ENCODE measurements at places on chromosomes 1 and 21.

GRCh38 chr1:177928194-177928593 lies 41.7 kb downstream of the SEC16B start:
- DNase-seq = no peak

- DNase-seq = no peak
These were observed 93.2 kb downstream of the PHTF1 start for GRCh38 chr1:113666126-113666525.

DNA sequence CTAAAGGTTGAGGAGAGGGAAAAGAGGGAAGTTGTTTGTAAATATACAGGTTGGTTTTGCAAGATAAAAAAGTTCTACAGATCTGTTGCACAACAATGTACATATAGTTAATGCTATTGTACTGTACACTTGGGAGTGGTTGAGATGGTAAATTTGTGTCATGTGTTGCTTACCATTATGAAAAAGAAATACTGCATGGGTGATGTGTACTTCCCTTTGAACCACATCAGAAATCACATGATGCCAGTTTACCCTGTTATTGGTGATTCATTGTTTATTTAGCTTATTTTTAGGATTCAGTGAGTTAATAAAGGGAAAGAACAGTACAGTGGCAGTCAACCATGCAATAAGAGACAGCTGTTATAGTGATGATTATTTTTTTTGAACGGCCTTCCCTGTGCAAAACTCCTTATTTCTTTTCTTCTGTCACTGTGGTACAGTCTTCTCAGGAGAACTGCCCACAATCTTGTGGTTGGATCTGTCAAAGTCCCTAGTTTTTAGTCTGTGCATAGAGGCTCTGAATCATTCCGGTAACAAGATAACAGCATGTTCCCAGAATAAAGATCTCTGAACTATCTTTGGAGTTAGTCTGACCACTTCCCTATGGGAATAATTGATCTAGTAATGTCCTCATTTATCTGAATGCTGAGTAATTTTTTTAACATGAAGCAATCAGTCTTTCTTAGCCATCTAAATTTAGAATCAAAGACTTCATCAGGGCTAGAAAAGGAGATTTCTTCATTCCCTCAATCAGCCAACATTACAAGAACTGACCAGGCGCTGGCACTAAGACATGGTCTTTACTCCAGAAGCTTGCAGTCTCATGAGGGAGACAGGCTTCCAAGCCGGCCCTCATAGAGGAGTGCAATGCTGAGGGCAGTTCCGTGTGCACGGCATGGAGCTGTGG lies 84.2 kb downstream of the SH3GLB1 start:
- DNase-seq = peak; percentile 19

DNA sequence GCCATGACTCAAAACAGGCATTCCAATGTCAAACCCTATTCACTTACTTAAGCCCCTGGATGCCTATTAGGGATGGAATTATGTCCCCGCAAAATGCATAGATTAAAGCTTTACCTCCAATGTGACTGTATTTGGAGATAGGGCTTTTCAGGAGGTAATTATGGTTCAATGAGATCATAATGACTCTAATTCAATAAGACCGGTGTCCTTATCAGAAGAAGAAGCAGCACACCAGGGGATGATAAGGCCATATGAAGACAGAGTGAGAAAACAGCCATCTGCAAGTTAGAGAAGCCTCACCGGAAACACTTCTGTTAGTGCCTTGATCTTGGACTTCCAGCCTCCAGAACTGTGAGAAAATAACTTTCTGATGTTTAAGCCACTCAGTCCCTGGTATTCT lies 1131.8 kb upstream of the TMPRSS15 start:
- DNase-seq = no peak

DNA sequence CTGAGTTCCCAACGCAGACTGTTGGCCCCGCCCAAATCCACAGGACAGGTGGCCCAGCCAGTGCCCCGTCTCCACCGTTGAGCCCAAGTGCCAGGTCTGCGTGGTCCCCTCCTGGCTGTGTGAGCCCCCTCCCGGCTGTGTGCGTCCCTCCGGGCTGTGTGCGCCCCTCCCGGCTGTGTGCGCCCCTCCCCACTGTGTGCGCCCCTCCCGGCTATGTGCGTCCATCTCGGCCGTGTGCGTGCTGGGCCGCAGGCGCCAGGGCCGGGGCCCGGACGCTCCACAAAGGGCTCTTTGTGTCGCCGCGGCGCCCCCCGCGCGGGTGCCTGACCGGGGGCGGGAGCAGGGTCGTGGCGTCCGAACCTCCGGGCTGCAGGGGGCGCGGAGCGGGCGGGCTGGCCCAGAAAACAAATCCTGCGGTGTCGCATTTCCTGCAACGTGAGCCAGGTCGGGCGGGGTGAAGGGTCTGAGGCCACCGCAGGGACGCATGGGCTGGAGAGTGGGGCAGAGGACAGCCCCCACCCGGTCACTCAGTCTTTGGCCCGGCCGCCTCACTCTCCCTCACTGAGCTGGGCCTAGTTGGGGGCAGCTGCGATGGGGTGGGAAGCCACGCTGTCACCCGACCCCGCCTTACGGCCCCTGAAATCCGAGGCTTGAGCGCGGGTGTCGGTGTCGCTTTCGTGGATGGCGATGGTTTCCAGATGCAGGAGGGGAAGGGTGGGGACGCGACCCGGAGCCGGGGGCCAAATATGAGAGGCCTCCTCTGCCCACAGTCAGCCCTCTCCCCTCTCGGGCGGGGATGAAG lies 18.8 kb downstream of the TNFRSF25 start:
- DNase-seq = no peak

DNA sequence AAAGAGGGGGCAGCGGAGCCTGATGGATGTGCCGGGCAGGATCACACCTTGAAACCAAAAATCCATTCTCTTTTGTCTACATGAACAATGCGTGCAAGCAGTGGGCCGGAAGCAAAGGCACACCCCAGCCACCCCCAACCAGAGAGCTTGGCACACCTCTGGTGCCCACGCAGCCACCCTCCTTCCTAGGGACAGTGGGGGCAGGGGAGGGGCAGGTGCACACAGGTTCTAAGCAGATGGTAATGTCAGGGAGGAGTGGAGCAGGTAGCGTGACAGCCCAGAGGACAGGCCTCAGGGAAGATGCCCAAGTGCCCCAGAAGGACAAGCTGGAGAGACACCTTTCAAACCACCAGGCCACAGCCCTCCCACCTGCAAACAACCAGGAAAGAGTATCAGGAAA lies 36.5 kb downstream of the SYF2 start:
- DNase-seq = no peak

DNA sequence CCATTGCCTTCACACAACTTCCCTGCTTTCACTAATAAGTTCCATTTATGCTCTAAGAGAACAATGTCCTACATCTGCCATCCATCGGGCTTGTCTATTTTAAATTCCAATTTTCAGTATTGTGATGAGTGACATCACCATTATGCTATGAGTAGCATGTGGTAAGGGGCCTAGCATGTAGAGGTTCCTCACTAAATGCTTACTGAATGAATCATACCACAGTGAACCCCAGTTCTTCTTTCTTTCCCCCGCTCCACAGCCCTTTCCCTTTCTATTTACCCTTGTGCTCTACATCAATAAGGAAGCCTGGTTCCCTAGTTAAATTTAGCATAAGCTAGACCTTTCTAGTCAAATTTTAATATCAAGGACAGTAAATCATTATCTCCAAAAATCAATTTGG lies 195.0 kb upstream of the RGS18 start:
- no peak for DNase-seq

GRCh38 chr1:32047701-32048100 lies 25.0 kb upstream of the TMEM39B start:
- DNase-seq = no peak

DNA sequence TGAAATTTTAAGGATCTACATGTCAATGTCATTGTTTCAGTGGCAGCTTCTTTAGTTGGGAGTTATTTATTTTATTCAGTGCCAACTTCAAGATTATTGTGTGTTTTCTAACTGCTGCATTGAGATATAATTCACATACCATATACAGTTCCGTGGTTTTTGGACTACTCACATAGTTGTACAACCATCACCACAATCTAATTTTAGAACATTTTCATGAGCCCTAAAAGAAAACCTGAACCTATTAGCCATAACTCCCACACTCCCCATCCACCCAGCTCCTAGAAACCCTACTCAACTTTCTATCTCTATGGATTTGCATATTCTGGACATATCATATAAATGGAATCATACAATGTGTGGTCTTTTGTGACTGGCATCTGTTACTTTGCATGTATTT lies 220.0 kb downstream of the LRRC40 start:
- DNase-seq = no peak

DNA sequence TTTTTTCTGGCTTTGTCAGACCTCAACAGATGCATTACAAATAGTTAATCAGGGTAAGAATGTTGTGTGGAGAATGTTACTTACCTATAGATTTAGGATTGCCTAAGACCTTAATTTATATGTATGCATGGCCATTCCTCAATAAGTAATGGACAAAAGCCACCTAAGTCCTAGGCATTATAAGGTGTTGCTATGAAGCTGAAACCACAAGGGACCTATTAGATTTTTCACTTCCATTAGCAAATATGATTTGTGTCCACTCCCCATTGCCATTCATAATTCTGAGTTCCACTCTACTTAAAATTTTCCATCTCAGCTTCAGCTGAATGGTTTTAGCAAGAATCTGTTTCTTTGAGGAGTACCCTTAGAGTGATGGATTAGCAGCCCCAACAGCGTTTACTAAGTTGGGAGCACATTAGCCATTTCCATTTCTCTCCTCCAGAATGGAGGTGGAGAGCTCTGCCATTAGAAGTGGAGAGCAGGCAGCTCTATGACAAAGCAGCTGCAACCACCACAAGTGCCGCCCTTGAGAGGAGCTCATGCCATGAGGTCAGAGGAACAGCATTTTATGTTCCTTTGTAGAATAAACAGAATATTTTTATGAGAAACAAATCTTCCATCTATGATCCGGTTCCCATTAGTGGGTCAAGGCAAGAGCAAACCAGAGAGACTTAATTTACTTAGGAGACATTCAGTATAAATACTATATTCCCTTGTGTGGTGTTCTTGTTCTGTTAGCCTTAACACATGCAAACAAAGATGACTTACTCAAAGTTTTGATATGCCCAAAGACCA lies 28.9 kb upstream of the C1orf87 start:
- DNase-seq = no peak

GRCh38 chr1:230504310-230504709 lies 78.2 kb upstream of the PGBD5 start:
- no peak for DNase-seq

- no peak for DNase-seq
These were observed 83.3 kb downstream of the OLFML3 start for GRCh38 chr1:114062477-114063099.

DNA sequence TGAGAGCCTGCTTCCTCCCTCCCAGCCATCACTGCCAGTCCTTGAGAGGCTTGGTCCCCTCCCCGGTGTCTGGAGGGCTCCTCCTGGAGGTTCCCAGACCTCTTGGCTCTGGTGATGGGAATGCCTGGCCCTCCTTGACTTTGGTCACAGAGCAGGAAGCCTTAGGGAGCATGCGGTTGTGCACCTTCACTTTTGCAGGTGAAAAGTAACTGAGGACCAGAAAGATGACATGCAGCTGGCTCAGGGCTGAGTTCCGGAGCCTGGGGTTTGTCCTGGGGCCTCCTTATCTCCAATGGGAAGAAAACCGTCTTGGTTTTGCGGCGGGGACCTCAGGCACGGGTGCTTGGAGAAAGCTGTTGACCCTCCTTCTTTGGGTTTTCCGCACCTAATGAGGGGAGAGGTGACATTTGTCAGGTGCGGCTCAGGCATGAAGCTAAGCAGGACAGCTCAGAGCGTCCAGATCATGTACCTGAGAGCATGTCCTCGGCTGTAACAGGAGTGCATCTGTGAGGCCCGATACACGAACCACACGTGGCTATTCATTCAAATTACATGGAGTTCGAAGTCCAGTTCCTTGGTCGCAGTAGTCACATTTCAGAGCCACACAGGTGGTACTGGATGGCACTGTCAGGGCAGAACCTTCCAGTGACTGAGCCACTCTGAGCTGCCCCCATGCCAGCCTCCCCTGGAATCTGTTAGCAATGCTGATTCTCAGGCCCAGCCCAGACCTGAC lies 608 bp upstream of the MX2 start:
- no peak for DNase-seq

GRCh38 chr1:76284842-76285241 lies 210.3 kb downstream of the ST6GALNAC3 start:
- no peak for DNase-seq

GRCh38 chr1:176811511-176812288 lies 348.7 kb downstream of the PAPPA2 start:
- no peak for DNase-seq

DNA sequence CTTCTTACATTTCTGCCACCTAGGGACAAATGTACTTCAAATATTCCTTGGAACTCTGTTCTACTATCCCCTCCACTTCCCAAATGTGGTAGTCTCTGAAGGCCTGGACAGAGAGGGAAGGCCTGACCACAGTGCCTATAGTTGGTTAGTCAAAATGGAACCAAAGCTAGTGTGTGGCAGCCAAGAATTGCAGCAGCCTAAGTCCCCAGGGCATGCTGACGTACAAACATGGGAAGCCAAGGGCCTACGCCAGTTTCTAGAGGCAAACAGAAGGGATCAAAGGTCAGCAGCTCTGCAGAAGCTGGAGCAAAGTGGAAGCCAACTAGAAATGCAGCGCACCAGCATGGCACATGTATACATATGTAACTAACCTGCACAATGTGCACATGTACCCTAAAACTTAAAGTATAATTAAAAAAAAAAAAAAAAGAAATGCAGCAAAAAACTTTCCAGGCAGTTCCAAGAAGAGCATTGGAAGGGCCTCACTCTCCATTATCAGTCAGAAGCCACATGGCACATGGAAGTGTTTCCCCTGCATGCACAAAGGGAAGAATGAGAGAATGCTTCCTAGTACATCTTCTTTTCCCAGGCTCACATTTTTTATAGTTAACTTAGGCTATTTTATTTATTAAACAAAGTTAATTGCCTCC lies 39.4 kb upstream of the GADD45A start:
- DNase-seq = peak; percentile 70

DNA sequence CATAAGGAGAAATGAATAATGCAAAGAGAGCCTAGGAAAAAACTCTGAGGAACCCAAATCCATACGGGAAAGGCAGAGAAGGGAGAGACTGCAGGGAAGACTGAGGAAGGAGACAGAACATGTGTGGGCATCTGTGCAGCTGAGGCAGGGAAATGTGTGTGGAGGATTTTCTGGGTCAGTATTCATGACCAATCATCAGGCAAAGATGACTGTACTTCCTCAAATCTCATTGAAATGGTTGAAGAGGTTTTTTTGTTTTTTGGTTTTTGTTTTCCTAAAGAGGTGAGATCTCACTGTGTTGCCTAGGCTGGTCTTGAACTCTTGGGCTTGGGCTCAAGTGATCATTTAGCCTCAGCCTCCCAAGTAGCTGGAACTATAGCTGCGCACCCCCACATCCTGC lies 15.7 kb downstream of the DIP2A start:
- no peak for DNase-seq

Data from hepatocyte (in vitro differentiated cells).